ENCODE measurements at places on chromosomes 2 and 18. TPM values are rescaled to one million over a fixed set of nuclear protein-coding genes. Genes with fewer than 3 reads are reported as not detected.

DNA sequence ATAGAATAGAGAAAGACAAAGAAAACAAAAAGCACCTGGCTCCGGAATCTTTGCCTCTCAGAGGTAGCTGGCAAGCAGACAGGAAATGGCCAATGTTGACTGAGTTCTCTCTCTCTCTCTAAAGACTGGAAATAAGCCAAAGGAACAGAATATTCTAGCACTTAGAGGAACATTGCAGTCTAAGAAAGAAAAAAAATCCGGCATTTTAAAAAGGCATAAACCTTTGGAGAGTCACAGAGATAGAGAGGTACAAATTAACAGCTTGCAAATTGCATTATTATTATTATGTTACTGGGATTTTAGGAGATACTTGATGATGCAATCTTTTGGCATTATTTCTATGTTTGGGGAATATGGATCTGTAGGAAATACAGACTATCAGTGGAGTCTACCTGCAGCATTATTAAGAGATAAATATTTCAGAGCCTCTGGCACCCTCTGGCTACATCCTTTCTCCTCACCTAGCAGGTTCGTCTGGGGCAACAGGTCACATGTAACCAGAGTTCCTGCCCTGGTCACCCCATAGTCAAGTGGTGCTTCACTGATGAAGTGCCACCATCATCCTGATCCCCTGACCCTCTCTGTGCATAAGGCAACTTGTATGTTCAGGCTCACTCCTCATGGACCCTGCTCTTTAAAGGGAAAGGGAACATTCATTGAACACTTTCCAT, 318.9 kb upstream of the ACVR2A start:
- DNase-seq, result no peak

DNA sequence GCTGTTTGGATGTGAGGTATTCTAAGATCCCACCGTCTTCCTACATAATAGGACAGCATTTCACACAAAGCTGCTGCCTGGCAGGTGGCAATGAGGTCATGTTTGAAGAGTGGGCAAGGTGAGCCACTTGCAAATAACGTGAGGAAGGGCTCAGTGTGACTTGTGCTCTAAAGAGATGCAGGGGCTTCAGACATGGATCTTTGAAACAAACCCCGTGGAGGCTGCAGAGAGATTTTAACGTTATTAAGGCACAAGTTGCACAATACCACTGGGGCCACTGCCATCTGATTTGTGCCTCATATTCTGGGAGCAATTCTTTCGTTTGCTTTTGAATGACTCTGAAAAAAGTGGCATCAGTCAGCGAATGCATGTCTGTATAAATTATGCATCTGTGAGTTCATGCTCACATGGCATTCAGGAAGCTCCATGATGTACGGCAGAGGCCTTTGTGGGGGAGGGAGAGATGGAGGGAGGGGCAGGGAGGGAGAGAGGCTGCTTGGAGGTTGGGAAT, 362.0 kb downstream of the SOX11 start:
- DNase-seq, result no peak

DNA sequence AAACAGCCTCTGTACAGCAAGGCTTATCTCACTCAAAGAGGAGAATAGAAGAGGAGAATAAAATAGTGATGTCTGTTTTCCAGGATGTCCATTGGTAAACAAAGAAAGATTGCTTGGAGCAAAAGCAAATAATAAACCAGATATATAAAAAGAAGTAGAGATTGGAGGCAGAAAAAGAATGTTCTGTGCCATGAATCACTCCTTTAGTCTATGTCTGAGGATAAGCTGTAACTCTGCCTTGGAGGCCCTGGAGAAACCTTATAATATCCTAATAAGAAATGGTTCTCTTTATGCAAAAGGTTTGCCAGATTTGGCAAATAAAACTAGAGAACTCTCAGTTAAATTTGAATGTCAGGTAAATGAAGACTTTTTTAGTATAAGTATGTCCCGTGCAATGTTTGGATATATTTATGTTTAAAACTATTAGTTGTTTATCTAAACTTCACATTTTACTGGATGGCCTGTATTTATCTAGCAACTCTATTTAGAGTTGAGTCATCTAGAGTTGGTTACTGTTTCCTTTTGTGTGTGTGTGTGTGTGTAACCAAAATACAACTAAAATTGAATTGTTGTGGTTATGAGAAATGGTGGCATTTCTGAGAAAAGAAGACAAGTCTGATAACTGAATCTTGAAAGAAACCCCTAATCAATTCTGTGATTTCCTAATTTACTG, 510.3 kb upstream of the SETBP1 start:
- DNase-seq, result no peak

DNA sequence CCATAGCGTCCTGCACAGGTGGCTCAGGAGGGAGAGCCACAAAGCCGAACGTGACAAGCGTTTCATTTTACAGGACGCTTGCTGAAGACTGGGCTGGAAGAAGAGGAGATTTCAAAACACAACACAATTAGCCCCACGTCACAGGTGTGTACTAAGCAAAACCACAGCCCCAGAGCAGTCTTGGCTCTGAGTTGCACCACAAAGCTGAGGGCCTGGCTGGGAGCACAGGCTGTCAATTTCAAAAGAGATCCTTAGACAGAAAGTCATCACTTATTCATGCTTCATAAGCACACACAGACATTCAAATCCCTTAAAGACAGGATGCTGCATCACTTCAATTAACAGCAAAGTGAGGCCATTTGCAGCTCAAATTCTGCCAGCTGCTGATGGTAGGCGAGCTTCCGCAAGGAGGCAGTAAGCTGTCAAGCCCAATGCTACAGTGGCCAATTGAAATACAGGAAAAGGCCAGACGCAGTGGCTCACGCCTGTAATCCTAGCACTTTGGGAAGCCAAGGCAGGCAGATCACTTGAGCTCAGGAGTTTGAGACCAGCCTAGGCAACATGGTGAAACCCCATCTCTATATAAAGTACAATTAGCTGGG, 79.6 kb downstream of the SKA1 start:
- no peak for DNase-seq

The PDE1A gene
- 22.5 TPM for polyA plus RNA-seq

The DLX2 gene
- not detected for polyA plus RNA-seq

DNA sequence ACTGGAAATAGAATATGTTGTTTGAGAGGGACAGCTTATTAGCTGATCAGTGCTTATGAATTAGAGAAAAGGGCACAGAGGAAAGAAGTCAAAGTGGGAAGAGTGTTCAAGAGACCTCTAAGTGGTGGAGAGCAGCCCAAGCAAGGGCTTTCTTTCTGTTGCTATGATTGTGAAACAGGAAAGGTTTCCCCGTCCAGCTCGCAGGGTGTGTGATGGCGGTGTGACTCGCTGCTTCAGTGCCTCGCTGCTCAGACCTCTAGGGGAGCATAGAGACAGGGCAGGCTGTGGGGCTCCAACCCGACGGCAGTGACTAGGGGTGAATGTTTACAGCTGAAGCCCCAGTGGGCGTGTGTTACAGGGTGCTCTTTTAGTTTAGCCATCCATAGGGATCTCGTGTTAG, 166.5 kb upstream of the COPS8 start:
- no peak for DNase-seq

DNA sequence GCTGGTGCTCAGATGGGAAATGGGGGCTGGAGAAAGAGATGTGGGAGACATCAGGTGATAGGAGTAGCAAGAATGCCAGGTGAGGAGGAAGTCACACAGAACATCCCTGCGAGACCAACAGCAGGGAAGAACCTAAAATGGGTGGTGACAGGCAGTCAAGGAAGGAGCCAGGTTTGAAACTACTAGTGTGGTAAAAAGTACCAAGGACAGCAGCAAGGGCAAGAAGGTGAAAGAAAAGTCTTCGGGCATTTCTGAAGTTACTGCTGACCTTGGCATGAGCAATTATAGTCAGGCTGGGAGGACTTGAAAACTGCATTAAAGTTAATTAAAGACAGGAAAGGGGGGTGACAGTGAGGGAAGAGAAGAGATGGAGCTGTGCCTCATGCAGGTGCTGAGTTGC, 410.4 kb downstream of the RAD51AP2 start:
- DNase-seq, result no peak

- no peak for DNase-seq
Observed at GRCh38 chr18:5914016-5914415, 18.7 kb upstream of the TMEM200C start.

The TXNDC2 gene
- not detected for polyA plus RNA-seq

DNA sequence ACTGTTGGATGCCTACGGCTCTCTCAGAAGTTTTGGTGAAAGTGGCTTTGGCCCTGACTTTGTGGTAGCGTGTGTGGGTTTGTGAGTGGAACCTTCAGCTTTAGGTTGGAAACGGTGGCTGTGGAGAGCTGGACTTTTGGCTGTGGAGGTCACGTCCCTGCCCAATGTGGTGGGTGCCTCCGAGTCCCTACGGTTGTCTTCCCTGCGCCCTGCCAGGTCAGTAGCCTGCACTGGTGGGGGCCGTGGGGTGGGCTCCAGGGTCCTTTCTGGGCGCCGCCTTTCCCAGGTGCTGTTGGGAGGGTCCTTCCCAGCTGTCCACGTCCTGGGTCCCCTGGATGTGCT, 11.1 kb downstream of the COLEC11 start:
- no peak for DNase-seq

The KATNAL2 gene
- polyA plus RNA-seq, result 10.3 TPM
